ENCODE measurements at places on chromosomes 12 and 14.

DNA sequence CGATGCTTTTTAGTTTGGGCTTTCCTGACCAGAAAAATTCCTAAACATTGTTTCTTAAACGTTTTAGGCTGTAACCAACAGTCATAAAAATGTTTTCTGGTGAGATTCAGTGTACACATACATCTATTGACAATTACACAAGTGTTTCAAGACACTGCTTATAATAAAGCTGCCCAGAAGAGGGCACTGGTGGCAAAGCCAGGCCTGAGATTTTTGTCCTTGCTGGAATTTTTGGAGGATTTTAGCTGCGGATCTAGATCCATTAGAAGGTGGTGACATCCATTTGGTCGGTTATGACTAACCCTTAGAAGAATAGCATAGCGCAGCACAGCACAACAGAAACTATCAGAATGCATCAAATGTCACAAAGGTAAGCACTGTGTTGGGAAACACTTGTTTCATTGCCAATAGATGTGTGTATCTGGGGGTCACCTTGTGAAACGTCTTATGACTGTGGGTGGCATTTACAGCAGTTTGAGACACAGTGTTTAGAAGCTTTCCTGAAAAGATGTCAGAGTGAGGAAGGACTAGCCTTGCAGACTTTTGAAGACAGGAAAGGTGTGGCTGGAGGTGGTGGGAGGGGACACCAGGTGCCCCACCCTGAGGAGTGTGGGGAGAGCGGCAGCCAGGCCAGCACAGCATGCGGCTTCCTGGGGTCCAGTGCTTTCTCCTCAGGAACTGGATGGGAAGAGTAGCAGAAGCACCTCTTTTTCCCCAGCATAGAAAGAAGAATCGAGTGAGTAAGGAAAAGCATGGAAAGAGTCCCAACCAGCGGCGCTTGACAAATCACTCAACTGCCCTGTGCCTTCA, 54.7 kb upstream of the FKBP4 start:
- no peak for DNase-seq

DNA sequence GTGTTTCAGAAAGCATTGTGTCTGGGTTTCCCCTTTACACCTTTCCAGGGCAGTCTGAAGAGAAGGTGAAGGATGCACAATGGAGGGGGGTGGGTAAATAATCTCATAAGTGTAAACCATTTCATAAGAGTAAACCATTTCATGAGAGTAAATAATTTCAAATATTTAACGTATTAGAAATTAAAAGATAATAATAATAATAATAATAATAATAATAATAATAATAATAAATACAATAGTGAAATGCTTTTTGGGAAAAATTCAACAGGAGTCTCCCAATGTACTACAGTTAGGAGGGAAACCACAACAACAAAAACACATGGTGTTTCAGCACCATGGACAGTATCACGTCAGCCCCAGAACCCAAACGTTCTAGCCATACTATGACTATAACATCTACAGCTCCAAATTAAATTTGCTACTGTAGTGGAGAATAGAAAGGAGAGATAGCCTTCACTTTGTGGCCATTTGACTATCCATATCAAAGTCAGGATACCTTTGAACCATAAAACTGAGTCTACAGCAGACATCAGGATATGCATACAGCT, 691.8 kb downstream of the BCL11B start:
- DNase-seq, result no peak

- no peak for DNase-seq
These were observed 64.6 kb downstream of the VRK1 start for GRCh38 chr14:96861568-96862310.

- no peak for DNase-seq
These were observed 52.6 kb downstream of the GALC start for GRCh38 chr14:87940382-87940781.

DNA sequence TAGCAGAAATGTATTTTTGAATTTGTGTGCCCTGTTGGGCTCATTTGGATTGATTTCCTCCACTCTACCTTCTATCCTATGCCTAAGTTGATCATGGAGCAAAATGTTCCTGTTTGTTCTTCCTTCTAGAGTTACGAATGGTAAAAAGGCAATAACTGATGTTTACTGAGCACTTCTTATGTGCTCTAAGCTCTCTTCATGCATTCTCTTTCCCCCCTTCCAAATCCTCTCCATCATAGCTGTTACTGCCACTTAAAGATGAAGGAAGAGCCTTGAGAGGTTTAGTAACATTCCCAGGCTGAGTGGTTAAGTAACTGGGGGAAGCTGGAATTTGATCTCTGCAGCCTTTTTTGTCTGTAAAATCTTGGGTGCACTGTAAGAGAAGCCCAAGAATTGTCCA, 60.1 kb downstream of the CHST11 start:
- no peak for DNase-seq

- DNase-seq, result no peak
These were observed 251.7 kb upstream of the SFSWAP start for GRCh38 chr12:131458931-131459772.

- DNase-seq, result no peak
These were observed 730.0 kb upstream of the TMEM132C start for GRCh38 chr12:127536833-127537428.

- peak; percentile 23 for DNase-seq
These were observed 2.3 kb downstream of the AKAP5 start for GRCh38 chr14:64467566-64467965.

DNA sequence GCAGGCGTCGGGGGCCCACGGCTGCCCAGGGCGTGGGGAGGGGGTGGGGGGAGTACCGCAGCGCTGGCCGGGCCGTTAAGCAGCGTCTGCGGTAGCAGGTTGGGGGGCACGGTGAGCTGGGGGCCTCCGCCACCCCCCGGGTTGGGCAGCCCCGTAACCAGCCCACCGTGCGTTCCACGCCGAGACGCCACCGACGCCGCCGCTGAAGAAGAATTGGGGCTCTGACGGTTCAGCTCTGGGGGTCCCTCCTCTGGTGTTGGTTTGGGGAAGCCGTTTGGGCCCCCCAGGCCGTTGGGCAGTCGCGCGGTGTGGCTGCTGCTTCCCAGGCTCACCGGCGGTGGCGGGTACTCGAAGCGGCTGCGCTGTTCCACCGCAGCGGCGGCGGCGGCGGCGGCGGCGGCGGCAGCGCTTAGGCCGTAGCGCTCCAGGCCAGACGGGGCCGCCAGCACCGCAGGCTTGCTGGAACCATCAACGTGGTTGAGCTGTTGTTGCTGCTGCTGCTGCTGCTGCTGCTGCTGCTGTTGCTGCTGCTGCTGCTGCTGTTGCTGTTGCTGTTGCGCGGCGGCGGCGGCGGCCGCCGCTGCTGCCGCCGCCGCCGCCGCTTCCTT, 1.5 kb downstream of the IRF2BPL start:
- DNase-seq, result peak; percentile 78
